Upper lobe of left lung (tissue), 6 donors: ENCODE measurements at places on chromosomes 12 and 14. TPM values are rescaled to one million over a fixed set of nuclear protein-coding genes. Genes with fewer than 3 reads are reported as not detected.

FOXG1 gene
- not detected for total RNA-seq

TMCC3 gene
- total RNA-seq, result 14.7 TPM

TTC7B gene
- total RNA-seq, result 44.9 TPM

TAPBPL gene
- 37.3 TPM for total RNA-seq

KRT4 gene
- 5.7 TPM for total RNA-seq

DIO3 gene
- total RNA-seq, result 0.94 TPM

DIO2 gene
- not detected for total RNA-seq

VDR gene
- total RNA-seq, result 41.1 TPM

PMEL gene
- 2.6 TPM for total RNA-seq

SLC16A7 gene
- 35.6 TPM for total RNA-seq

G2E3 gene
- 11.0 TPM for total RNA-seq

REP15 gene
- 3.2 TPM for total RNA-seq

CCDC197 gene
- not detected for total RNA-seq

GPRC5D gene
- 0.66 TPM for total RNA-seq

FOXN4 gene
- total RNA-seq, result not detected

TEX22 gene
- total RNA-seq, result not detected

RFX4 gene
- total RNA-seq, result not detected

ALX1 gene
- total RNA-seq, result not detected

FGF23 gene
- total RNA-seq, result not detected
